ENCODE measurements at places on chromosomes 16 and 17.
A peak's percentile ranks its signal among the peaks of the same experiment; 100 is the strongest.

GRCh38 chr16:17409894-17410293, 60.9 kb downstream of the XYLT1 start:
- DNase-seq = no peak

GRCh38 chr17:47895347-47895855, 635 bp upstream of the SP2 start:
- no peak for DNase-seq

DNA sequence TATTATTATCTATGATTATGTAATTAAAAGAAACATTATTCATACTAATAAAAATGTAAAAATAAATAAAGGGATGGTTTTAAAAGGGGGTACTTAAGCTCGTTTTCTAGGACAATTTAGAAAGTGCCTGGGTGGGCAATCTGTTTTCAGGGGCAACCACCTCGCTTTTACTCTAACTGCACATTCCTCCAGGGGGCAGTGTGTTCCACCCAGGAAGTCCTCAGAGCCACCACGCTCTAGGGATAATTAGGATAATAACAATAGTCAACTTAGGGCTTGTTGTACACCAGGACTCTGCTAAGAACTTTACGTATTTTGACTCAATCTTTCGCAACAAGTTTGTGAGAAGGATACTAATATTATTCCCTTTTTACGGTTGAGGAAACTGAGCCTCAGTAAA, 396.7 kb upstream of the MAF start:
- DNase-seq = peak; percentile 21

DNA sequence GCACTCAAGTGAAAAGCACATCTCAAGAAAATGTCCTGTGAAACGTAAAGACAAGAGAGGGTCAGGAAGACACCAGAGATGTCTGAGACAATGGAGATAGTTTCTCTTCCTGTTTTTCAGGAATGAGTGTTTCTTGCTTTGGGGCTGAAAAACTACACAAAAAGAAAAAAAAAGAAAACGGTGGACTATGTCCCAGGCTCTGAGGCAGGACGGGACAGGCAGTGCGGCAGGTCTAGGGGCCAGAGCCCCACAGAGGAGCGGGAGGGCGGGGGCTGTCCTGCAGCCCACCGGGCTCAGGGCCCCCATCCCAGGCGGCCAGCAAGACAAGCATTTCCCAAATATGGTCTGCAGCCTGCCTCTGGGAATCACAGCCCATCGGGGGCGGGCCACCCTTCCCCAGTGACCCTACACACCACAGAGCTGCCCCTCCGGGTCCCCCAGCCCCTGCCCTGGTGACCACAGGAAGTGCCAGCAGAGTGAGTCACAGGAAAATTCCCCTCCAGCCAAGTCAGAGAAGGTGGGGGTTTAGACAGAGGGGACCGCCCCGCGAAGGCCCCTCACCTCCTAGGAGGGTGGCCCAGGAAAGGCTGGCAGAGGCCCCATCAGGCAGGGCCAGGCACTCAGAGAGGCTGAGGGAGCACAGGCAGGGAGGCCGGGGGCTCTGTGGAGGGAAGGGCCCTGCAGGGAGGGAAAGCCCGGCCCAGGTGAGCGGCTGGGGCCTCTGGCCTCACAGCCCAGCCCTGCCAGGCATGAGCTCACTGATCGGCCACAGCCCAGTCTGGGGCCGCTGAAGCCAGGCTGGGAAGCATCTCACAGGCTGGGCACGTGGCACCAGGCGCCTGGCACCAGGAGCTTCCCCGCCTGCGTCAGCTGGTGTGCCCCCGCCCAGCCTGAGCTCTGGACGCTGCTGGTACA, 6.3 kb downstream of the BCAR1 start:
- peak; percentile 99 for DNase-seq

DNA sequence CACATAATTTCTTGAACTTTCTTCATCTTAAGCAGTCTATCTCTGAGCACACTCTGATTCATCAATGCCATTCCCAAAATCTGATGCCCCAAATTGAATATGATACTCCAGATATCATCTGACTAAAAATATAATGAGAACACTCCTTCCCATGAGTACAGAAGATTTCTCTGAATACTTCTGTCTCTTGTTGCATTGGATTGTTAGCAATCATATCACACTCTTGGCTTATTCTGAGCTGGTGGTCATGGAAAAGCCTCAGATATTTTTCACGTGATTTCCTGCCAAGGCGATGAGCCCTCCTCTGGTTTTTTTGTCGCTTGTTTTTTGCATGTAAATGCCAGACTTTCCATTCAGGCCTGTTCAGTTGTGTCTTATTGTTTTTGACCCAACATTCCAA, 87.2 kb downstream of the NOG start:
- no peak for DNase-seq

GRCh38 chr17:50517504-50518383, 9.5 kb downstream of the MYCBPAP start:
- no peak for DNase-seq

DNA sequence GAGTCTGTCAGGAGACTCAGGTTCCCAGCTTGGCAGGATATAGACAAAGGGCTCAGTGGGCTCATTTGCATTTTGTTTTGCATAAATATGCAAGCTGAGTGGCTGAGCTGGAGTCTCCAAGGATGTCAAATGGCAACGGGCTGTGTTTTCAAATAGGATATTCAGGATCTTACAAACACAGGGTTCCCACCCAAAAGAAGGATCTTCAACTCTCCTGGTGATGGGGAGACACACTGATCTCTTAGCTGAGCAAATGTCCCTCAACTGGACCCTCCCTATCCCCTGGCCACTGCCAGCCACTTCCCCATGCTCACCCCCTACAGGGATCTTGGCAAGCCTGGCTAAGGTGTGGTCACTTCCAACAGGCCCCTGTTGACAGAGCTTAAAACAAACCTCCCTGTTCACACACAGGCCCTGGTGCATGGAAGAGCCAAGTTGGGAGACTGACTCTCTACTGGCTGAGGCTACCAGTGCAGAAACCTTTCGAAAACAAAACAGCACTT, 61.6 kb downstream of the SOX9 start:
- no peak for DNase-seq

DNA sequence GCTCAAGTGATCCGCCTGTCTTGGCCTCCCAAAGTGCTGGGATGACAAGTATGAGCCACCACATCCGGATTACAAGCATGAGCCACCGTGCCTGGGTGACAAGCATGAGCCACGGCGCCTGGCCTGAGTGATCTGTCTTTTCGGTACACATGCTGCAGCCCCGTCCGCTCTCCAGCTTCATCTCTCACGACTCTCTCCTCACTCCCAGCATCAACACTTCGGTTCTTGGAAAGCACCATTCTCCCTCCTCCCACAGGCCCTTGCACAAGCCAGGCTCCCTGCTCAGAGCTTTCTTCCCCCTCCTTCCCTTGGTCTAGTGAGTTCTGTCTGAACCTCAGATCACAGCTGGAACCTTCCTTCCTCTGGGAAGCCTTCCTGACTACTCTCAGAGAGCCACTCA, 6.5 kb upstream of the NCBP3 start:
- DNase-seq = no peak

- no peak for DNase-seq
Measured at GRCh38 chr17:79984045-79984840, 51.4 kb downstream of the TBC1D16 start.

GRCh38 chr17:13776027-13776551, 174.4 kb upstream of the HS3ST3A1 start:
- DNase-seq = no peak

GRCh38 chr16:19804538-19805323, 79.9 kb downstream of the GPRC5B start:
- DNase-seq = peak; percentile 30

- DNase-seq = no peak
Measured at GRCh38 chr17:56880133-56880532, 33.7 kb downstream of the TRIM25 start.

DNA sequence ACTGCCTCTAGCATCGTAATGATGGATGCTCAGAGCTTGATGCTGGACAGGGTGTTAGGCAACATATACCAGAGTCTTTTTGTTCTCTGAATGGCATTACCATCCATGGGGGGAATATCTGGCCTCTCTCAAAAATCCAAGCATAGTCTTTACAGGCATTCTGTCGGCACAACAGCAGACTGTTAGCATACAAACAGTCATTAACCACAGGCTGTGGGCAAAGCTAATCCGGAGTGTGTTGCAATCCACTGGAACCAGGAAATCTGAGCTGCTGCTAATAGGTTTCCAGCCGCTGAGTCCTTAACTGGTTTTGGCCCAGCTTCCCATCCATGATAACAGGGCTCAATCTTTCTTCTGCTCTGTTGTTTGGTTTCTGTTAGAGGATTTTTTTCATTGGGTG, 371.9 kb downstream of the HS3ST3B1 start:
- DNase-seq = no peak

GRCh38 chr17:12693640-12694039, 27.9 kb downstream of the MYOCD start:
- DNase-seq = peak; percentile 40

- peak; percentile 50 for DNase-seq
Measured at GRCh38 chr17:76132574-76133338, 8.3 kb downstream of the FOXJ1 start.

DNA sequence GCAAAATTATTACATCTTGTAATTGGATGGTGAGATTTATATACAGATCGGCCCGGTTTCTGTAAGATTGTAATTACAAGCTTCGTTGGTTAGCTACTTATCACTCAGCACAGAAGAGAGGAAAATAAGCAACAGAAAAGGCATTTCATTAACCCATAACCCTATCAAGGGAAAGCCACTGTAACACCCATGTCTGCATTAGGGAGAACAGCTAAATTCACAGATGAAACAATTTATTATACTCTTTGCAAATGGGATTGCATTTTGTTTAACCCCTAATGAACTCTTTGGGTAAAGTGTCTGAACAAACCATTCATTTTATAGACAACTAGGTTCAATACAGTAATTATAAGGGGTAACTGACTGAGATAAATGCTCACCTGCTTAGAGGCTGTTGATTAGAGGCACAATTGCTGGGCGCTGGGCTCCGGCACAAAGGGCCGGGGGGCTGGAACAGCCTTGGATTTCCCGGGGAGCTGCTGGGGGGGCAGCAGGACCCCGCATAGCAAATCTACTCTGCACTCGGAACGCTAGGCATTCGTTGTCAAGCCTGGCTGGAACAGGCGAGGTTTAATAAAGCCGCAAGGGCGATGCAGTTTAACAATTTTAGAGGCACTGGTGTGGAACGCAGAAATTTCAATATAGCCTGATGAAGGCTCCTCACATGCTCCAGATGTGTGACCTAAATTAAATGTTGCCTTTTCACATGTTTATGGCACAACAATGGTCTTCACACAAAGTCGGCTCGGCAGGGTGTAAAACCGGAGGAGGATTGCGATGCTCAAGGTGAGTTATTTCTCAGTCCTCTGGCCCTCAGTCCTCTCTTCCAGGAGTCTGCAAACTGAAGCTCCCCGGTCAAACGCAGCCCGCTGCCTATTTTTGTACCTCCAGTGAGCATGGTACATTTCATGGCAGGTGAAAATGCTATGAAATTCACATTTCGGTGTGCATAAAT, 134.0 kb upstream of the IRX6 start:
- no peak for DNase-seq

- DNase-seq = no peak
Measured at GRCh38 chr16:55091213-55091870, 160.7 kb downstream of the IRX5 start.

DNA sequence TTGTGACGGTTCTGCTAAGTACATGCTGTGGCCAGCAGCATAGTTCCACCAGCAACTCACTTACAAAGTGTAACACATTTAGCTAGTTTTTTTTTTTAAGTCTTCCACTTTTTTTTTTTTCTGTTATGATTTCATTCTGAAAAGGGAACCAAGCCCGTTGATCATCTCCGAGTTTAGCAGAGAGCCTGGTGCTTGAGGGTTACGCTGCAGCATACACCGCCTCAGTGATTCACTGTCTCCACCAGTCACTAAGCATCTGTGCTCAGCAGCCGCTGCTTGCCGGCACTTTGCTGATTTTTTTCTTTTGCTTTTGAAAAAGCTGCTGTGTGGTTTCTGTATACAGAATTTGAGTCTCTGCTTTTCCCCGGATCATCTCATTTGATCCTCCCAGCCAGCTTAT, 194.5 kb upstream of the CDH13 start:
- no peak for DNase-seq

DNA sequence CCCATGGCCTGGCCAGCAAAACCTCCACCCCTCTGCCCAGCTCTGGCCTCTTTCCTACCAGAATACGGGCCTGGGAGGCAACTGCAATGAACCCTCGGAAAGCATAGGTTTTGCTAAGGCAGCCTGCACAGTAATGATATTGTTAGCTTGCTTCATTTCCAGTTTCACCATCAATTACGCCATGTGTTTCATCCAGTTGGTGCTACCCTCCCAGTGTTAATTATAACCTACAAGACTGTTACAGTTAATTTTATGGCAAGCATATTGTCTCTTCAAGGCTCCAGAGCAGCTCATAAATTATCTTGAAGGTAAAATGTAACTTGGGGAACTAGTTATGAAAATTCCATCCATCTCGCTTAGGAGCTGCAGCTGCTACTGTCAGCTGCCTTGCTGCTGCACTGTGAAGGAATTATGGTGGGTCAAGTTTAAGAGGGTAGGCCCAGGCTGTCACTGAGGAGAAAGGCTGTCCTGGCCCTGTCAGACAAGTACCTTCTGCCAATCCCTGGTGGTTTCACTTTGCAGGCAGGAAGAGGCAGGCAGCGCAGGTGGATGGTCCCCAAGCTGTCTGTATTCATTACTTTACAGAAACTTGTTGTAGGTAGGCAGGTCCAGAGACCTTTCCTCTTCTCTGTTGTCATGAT, 242.9 kb downstream of the FTO start:
- no peak for DNase-seq

GRCh38 chr16:33877-34647, 19.3 kb downstream of the POLR3K start:
- no peak for DNase-seq

- peak; percentile 24 for DNase-seq
Measured at GRCh38 chr16:50547340-50548124, 664 bp upstream of the NKD1 start.

GRCh38 chr16:8374586-8375231, 215.6 kb downstream of the TMEM114 start:
- DNase-seq = peak; percentile 6

DNA sequence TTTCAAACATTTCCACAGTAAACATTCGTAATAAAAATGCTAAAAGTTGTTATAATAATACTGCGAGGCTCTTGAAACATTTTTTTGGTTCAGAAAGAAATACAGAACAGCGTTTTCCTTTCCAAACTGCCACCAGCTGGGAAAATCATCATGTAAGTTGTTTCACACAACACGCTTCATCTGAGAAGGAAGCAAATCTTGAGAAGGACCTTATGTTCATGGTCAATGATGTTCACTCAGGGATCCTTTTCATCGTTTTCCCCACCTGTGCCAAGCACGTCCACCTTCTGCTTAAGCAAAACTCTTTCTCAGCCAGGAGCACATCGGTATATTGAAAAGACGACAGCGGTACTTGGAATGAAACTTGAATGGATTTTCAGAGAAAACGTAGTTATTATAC, 274.5 kb upstream of the ELAC2 start:
- DNase-seq = no peak

- DNase-seq = no peak
Measured at GRCh38 chr16:55839115-55839514, 6.2 kb upstream of the CES1 start.

- DNase-seq = peak; percentile 34
Measured at GRCh38 chr16:80989801-80990200, 16.9 kb downstream of the CMC2 start.

All from SJSA1 (cell line).